Thymus (tissue), 14 donors: ENCODE measurements at places on chromosomes 1 and 21.
A peak's percentile ranks its signal among the peaks of the same experiment; 100 is the strongest.

- no peak for DNase-seq
- no peak overlapping the region for H3K4me3 ChIP-seq
- H3K27me3 ChIP-seq, result no peaks in the 10 kb centered on the region
- H3K27ac ChIP-seq, result no peak overlapping the region
- H3K36me3 ChIP-seq, result peaks cover 2% of the 10 kb centered on the region
These were observed 112.1 kb downstream of the BCAR3 start for GRCh38 chr1:93569489-93569888.

- H3K36me3 ChIP-seq, result no peaks in the 10 kb centered on the region
- H3K4me1 ChIP-seq, result no peaks in the 10 kb centered on the region
- no peak overlapping the region for H3K27ac ChIP-seq
- no peaks in the 10 kb centered on the region for H3K27me3 ChIP-seq
- no peak for DNase-seq
- no peak overlapping the region for H3K4me3 ChIP-seq
These were observed 53.3 kb downstream of the ZFYVE9 start for GRCh38 chr1:52195161-52195560.

DNA sequence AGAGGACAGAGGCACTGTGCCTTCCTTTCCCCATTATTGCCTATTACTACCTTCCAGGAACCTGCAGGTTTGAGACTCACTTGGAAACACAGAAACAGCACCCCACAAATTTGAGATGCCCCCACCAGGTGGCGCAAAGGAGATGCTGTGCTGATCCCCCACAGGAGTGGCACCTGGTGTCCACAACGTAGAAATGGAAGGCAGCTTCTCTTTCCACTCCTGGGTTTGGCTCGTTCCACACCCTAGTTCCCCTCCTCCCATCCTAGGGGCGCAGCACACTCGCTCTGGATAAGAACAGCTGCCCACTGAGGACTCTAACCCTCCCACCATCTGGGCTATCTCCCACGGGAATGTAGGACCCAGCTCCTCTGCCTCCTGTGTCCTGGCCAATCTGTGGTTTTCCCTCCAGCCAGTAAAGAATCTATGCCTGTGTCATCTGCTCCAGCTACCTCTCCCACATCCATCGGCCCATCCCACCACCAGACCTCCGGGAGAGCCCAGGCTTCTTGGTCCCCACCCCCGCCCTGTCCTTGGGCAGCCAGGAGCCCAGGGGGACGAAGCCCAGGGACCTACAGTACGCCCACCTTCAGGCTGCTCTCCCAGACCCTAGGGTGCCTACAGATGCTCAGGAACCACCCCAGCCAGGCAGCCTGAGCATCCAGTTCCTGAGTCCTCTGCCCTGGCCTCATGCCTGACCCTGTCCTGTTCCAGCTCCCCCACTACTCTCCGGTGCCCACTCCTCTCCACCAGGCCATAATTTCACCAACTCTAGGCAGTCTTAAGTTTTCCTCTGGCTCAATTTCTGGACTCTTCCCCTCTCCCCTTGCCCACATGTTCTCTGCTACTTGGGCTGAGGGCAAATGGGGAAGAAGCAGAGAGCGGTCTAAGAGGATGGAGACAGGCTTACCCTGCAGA, 549 bp downstream of the THBS3 start:
- H3K27me3 ChIP-seq, result no peaks in the 10 kb centered on the region
- H3K4me3 ChIP-seq, result no peak overlapping the region
- peaks cover 5% of the 10 kb centered on the region for H3K36me3 ChIP-seq
- peak; percentile 79 for DNase-seq
- H3K27ac ChIP-seq, result no peak overlapping the region
- H3K4me1 ChIP-seq, result peaks cover 30% of the 10 kb centered on the region

DNA sequence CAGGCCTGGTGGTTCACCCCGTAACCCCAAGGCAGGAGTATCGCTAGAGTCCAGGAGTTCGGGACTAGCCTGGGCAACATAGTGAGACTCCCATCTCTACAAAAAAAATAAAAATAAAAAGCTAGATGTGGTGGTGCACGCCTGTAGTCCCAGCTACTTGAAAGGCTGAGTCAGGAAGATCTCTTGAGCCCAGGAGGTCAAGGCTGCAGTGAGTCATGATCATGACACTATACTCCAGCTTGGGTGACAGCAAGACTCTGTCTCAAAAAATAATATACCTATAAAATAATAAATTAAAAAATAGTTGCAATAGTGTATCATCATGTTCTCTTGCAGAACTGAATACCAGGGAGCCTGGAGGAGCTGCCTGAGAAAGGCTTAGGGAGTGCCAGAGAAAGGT, 19.9 kb upstream of the TMEM39B start:
- H3K27me3 ChIP-seq, result no peaks in the 10 kb centered on the region
- H3K36me3 ChIP-seq, result peaks cover 58% of the 10 kb centered on the region
- no peaks in the 10 kb centered on the region for H3K4me1 ChIP-seq
- no peak overlapping the region for H3K4me3 ChIP-seq
- H3K27ac ChIP-seq, result no peak overlapping the region
- no peak for DNase-seq

- H3K4me3 ChIP-seq, result no peak overlapping the region
- H3K27ac ChIP-seq, result no peak overlapping the region
- DNase-seq, result no peak
- peaks cover 3% of the 10 kb centered on the region for H3K4me1 ChIP-seq
- no peaks in the 10 kb centered on the region for H3K27me3 ChIP-seq
These were observed 52.0 kb downstream of the PRDM2 start for GRCh38 chr1:13751985-13752384.

- H3K4me3 ChIP-seq, result no peak overlapping the region
- H3K4me1 ChIP-seq, result no peaks in the 10 kb centered on the region
- DNase-seq, result no peak
- H3K27ac ChIP-seq, result no peak overlapping the region
- no peaks in the 10 kb centered on the region for H3K27me3 ChIP-seq
- peaks cover 58% of the 10 kb centered on the region for H3K36me3 ChIP-seq
These were observed 14.3 kb downstream of the NADK start for GRCh38 chr1:1763657-1764621.

DNA sequence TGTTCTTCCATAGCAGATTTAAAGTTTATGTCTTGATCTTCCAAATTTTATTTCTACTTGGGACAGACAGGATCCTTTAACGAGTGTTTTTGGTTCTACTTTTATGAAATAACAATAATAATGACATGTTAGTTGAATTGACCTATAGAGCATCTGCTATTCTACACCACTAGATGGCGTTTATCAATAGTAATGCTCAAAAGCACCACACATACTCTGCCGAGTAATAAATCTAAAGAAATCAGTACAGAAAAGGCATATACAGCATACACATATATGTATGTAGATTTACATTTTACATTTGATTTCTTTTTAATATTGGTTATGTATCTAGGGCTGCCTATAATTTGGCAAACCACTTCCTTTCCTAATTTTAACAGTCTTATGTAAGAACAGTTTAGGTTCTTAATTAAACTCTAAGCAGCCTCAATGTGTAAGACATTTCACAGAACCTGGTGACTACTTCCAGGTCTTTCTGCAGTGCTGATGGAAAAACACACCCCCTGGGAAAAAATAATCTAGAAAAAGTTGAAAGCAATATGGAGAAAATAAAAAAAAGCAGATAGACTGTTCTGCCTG, 5.9 kb upstream of the SIPA1L2 start:
- H3K27ac ChIP-seq, result no peak overlapping the region
- DNase-seq, result peak; percentile 71
- no peaks in the 10 kb centered on the region for H3K27me3 ChIP-seq
- peaks cover 4% of the 10 kb centered on the region for H3K4me1 ChIP-seq

GRCh38 chr1:16421201-16421600, 16.0 kb downstream of the SPATA21 start:
- H3K27me3 ChIP-seq, result no peaks in the 10 kb centered on the region
- DNase-seq, result no peak
- H3K4me1 ChIP-seq, result peaks cover 9% of the 10 kb centered on the region
- H3K4me3 ChIP-seq, result no peak overlapping the region
- no peak overlapping the region for H3K27ac ChIP-seq
- no peaks in the 10 kb centered on the region for H3K36me3 ChIP-seq

GRCh38 chr1:115242543-115242942, 95.5 kb downstream of the NGF start:
- H3K36me3 ChIP-seq, result no peaks in the 10 kb centered on the region
- no peak overlapping the region for H3K27ac ChIP-seq
- no peaks in the 10 kb centered on the region for H3K27me3 ChIP-seq
- DNase-seq, result no peak
- no peak overlapping the region for H3K4me3 ChIP-seq

- H3K27me3 ChIP-seq, result no peaks in the 10 kb centered on the region
- DNase-seq, result no peak
- no peak overlapping the region for H3K4me3 ChIP-seq
- H3K27ac ChIP-seq, result no peak overlapping the region
- no peaks in the 10 kb centered on the region for H3K36me3 ChIP-seq
These were observed 286.2 kb upstream of the OLFM3 start for GRCh38 chr1:102282955-102283354.

DNA sequence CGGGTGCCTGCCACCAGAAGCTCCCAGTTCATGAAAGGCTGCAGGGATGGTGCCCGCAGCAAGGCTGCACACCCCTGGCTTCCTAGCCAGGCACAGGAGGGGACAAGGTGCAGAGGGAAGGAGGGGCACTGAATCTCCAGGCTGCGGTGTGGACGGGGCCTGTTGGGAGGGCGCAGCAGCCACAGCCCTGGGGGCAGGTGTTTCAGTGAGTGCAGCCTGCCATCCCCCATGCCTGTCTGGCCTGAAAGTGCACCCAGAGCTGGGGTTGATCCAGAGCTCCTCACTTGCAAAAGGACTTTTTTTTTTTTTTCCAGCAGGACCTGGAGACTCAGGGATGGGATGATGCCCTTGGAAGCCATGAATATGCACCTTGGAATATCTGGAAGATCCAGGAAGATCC, 153.7 kb upstream of the C1orf174 start:
- no peaks in the 10 kb centered on the region for H3K36me3 ChIP-seq
- no peaks in the 10 kb centered on the region for H3K4me1 ChIP-seq
- H3K27me3 ChIP-seq, result no peaks in the 10 kb centered on the region
- DNase-seq, result no peak

DNA sequence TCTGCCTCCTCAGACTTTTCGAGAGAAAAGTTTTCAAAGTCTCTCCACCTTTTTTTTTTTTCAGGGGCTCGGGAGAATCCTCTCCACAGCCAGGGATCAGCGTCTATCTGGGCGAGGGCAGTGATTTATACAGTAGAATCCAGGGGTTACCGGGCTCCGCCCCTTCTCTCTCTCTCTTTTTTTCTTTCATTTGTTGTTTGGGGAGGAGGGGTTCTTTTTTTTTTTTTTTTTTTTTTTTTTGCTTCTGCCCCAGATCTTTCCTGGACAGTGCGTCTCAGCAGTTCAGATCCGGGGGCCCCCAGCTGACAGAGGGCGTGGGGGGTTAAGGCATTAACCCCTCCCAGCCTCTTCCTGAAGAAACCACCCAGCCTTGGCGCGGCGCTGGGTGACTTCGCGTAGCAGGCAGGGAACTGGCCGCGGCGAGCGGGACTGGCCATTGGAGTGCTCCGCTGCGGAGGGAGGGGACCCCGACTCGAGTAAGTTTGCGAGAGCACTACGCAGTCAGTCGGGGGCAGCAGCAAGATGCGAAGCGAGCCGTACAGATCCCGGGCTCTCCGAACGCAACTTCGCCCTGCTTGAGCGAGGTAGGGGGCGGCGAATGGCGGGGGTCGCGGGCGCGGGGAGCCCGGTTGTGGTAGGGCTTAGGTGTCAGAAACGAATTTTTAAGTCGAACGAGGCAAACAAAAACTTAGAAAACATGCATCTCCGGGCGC, at the start of gene S1PR1:
S1PR1 (plus strand) TSS at position 504 of the 713 bp plus-strand sequence. CDS start 1,966 bp downstream, outside the sequence.
- peak within 1 kb of the TSS; percentile 84 for H3K27ac ChIP-seq
- H3K4me3 ChIP-seq, result peak within 1 kb of the TSS; percentile 79
- peaks cover 7% of the 10 kb centered on the region for H3K36me3 ChIP-seq
- peaks cover 25% of the 10 kb centered on the region for H3K27me3 ChIP-seq

DNA sequence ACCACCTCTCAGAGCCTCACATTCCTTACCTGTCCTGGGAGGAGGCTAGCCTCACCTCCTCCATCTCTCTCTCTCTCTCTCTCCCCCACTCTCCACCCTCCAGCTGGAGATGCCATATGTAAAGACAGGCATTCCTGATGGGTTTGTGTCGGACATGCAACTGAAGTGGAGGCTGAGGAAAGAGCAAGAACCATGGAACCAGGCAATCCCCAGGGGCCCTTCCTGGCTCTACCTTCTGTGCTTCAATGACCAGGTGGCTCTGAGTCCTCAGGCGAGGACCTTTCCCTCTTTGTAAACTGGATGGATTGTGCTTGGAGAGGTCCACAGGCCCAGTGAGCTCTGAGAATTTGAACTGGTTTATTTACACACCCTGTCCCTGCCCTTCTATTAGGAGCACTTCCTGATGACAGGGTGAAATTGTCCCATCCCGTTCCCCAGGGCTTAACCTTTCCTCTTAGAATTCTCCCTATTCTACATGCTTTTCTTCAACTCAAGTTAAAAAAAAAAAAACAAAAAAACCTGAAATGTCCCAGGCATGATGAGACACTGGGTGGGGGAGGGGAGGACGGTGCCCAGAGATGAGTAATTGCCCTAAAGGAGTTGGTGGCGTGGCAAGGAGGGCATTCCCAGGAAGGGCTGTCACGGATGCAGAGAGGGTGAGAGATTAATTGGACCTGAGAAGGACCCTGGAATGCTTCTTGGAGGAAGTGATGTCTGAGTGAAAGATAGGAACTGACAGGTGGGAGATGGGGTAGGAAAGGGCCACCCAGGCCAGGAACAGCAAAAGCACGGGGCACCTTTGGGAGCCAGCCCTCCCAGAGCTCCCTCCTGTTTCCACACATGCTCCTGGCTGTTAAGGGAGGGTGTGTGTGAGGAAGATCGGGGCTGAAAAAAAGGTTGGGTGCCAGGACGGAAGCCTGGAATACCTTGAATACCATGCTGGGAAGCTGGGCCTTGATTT, 50.2 kb upstream of the WASF2 start:
- no peak overlapping the region for H3K27ac ChIP-seq
- H3K4me3 ChIP-seq, result no peak overlapping the region
- no peaks in the 10 kb centered on the region for H3K27me3 ChIP-seq
- peaks cover 11% of the 10 kb centered on the region for H3K4me1 ChIP-seq
- DNase-seq, result no peak

DNA sequence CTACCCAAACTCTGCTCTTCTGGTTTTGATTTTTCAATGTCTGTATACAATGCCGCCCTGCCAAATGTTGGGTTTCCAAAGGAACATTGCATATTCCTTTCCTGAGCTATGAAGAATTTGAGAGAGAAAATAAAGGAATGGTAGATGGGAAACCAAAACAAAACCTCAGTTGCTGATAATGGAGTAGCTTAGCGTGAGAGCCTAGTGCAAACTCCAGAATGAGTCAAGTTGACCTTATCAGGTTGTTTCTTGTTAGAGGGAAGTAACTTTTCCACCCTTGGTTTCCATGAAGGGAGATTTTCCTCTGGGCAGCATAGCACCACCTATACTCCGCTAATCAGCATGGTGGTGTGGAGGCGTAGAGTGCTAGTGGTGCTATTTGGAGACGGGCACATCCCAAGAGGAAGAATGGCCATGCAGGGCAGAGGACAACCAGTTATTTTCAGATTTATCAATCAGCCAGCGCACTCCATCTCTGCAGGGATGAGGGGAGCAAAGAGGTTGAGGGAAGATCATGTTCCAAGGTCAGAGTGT, 51.6 kb downstream of the BACH1 start:
- H3K36me3 ChIP-seq, result peaks cover 9% of the 10 kb centered on the region
- no peaks in the 10 kb centered on the region for H3K27me3 ChIP-seq
- peaks cover 11% of the 10 kb centered on the region for H3K4me1 ChIP-seq
- no peak for DNase-seq
- no peak overlapping the region for H3K4me3 ChIP-seq
- H3K27ac ChIP-seq, result no peak overlapping the region

GRCh38 chr21:44444286-44444931, 10.9 kb upstream of the LRRC3 start:
- DNase-seq, result no peak
- no peaks in the 10 kb centered on the region for H3K4me1 ChIP-seq
- no peak overlapping the region for H3K27ac ChIP-seq
- H3K4me3 ChIP-seq, result no peak overlapping the region
- H3K27me3 ChIP-seq, result peaks cover 2% of the 10 kb centered on the region
